ENCODE measurements at places on chromosomes 2 and 18. TPM values are rescaled to one million over a fixed set of nuclear protein-coding genes. Genes with fewer than 3 reads are reported as not detected.

DUSP19 gene
- 5.8 TPM for total RNA-seq

- no peak for DNase-seq
Observed at GRCh38 chr2:160434254-160434948, 59.2 kb downstream of the RBMS1 start.

QPCT gene
- 5.6 TPM for total RNA-seq

DNA sequence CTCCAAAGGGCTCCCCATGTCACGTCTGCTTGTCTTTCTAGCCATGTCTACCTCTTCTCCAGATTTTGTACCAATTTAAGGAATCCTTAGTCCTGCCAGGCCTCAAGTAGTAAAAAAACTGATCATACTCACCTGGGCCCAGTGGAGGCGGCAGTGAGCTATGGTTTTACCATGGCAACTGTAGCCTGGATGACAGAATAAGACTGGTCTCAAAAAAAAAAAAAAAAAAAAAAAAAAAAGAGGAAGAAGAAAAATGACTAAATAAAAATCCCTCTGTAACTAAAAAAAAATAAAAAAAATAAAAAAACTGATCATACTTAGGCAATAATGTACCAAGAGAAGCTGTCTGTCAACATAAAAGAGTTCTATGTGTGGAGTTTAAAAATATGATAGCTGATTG, 221.6 kb downstream of the NR4A2 start:
- no peak for DNase-seq

DNA sequence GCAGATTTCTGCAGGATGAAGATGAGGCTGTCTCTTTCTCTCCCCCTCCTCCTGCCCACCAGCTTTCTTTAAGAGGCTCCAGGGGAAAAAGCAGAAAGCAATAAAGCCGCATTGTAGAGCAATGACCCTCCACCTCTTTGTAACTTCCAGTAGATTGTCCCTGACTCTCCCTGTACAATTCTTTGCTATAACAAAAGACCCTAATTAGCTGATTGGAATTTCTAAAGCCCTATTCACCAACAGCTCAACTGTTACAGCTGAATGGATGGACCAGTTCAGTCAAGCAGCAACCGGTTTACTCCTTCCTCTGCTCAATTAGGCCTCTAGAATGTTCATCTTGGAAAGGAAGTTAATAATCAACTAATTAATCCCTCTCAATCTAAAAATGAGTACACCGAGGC, 301.0 kb downstream of the STK39 start:
- DNase-seq = no peak

DNA sequence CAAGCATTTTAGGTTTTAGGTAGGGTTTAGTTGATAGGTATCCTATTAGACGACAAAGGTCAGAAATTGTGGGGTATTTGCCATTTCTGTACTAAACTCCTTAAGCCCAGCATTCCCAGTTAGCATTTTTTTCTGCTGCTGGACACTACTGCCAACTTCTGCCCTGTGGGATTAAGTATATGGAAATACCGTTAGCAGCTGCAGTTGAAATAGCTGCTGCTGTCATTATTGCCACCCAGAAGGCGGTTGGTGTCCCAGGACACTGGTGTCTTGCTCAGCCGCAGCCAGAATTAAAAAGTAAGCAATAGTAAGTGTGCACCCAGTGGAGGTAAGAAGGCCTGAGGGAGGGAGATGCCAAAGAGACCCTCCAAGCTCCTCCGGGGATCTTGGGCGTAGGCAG, 1.9 kb upstream of the UXS1 start:
- DNase-seq = peak; percentile 45

REG1B gene
- total RNA-seq = not detected

- peak; percentile 18 for DNase-seq
Observed at GRCh38 chr2:98088261-98088660, 1.3 kb downstream of the VWA3B start.

- DNase-seq = no peak
Observed at GRCh38 chr18:76764291-76764901, 58.0 kb upstream of the ZNF236 start.

DNA sequence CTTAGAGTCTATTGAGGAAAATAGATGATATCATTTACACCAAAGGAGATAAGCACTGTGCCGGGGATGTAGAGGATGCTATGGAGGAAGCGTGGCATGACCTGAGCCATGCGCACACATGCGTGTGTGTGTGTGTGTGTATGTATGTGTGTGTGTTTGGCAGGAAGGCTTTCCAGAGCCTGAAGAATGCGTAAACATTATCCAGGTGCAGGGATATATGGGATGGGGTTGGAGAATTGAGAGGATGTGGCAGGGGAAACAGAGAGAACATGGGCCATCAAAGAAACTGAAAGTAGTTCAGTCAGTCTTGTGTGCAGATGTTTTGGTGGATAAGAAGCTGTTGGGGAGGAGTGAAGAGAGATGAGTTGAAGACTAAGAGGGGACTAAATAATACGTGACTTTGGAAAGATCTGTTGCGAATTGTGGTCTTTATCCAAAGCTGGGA, 9.3 kb upstream of the STAT1 start:
- no peak for DNase-seq

GRCh38 chr2:169980001-169980400, 152.7 kb downstream of the UBR3 start:
- no peak for DNase-seq

- DNase-seq = no peak
Observed at GRCh38 chr2:230410861-230411569, 5.0 kb upstream of the SP100 start.

DNA sequence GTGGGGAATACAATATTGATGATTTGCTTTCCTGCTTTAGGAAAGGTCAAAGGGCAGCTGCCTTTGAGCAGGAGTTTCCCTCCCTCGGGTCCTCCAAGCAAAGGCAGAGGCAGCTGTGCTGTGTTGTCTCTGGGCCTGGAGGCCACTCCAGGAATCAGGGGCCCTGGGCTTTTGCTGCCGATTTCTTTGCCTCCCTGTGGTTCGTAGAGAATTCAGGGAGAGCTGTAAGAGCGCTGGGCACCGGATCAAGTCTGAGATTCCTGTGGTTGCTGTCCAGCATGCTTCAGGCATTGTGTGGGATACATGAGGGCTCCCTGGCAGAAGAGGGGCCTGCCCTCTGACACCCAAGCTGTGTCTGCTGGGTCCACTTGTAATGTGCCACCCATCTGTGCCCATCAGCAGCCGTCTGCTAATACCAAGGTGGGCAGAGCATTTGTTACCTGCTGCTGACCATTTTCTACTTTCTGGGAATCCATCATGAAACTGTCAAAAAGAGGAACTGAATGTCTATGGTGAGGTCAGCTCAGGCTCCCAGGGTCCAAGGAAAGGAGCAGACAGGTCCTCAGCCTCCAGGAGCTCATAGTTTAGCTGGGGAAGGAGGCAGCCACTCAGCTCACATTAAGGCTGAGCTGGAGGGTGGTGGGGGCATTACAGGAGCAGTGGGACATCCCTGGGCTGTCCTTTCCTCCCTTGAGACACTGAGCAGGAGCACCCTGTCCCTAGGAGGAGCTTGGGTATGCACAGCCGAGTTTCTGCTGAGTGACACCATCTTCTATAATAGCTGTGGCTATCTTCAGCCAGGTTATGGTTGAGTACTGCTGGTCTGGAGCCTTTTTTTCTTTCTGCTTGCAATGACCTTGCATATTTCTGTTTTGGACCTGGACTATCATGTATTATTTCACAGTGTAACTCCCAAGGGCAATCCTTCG, 68.5 kb downstream of the CTIF start:
- peak; percentile 69 for DNase-seq

LYG1 gene
- total RNA-seq = 0.41 TPM

- no peak for DNase-seq
Observed at GRCh38 chr2:238915196-238915595, 67.3 kb downstream of the TWIST2 start.

- no peak for DNase-seq
Observed at GRCh38 chr2:27857417-27858172, 32.6 kb downstream of the RBKS start.

GRCh38 chr2:217978536-217979150, 24.2 kb downstream of the TNS1 start:
- peak; percentile 81 for DNase-seq

CPLX4 gene
- not detected for total RNA-seq

- DNase-seq = no peak
Observed at GRCh38 chr2:190948671-190949070, 65.3 kb downstream of the STAT1 start.

- peak; percentile 62 for DNase-seq
Observed at GRCh38 chr2:200033929-200034328, 78.5 kb downstream of the MAIP1 start.

GRCh38 chr2:36535099-36535498, 62.9 kb downstream of the FEZ2 start:
- no peak for DNase-seq

GRCh38 chr18:37306432-37306831, 259.2 kb downstream of the CELF4 start:
- no peak for DNase-seq

- DNase-seq = no peak
Observed at GRCh38 chr18:75112186-75113096, 96.5 kb downstream of the PTGR3 start.

DNA sequence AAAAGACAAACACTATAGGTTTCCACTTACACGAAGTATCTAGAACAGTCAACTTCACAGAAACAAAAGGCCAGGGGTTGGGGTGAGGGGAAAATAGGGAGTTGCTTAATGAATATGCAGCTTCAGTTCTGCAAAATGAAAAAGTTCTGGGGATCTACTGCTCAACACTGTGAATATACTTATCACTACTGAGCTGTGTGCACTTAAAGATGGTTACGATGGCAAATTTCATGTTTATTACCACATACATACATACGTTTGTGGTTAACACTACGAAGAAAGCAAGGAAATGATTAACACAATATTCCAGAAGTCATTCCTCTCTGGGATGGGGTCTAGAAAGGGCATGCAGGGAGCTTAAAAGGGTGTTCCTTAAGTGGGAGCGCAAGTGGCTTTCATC, 19.3 kb downstream of the MBOAT2 start:
- no peak for DNase-seq

DNA sequence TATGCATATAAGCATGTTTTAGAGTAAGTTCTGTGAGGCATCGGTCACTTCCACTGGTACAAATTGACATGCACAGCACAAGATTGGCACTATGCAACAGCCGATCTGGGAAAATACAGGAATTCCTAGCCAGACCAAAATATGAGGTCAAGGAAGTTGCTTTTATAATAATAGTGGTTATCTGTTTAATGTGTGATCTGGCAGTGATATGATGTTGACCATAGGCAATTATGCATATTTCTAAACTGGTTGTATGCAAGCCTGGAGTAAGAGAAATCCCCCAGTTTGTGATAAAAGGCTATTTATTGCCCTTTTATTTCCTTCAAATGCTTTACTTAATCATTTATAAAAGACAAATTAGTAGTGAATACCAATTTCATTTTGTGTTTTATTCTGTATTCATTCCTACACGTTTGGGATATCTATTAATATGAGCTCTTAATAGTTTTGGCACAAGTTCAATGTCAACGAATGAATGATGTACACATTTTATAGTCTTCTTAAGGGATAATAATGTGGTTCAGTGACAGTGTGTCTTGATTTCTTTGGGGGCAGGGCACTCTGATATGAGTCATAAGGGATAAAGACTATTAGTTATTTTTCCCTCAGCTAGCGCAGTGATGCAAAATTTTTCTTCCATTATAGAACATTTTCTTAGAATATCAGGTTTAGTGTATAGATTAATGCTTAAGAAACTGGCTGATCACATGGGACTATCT, 34.7 kb upstream of the ZEB2 start:
- DNase-seq = no peak

RFTN2 gene
- 20.4 TPM for total RNA-seq

DNA sequence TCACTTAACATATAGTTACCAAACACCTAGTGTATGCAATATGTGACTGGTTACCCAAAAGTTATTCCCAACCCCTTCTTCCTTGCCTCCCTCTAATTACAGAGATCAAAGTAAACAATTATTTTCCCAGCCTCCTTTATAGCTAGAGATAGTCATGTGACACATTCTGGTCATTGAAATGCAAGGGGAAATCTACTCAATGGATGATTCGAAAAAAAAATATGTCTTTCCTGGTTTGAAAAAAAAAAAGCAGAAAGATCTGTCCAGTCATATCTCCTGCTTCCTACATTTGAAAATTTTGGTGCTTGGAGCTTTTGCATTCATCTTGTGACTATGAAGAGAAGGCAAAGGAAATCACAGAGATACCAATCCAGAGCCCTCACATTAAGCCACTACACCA, 27.6 kb upstream of the UGP2 start:
- DNase-seq = no peak

GRCh38 chr2:171086352-171087290, 74.1 kb downstream of the TLK1 start:
- peak; percentile 42 for DNase-seq

GRCh38 chr2:24473626-24474025, 17.4 kb upstream of the NCOA1 start:
- DNase-seq = no peak

DNA sequence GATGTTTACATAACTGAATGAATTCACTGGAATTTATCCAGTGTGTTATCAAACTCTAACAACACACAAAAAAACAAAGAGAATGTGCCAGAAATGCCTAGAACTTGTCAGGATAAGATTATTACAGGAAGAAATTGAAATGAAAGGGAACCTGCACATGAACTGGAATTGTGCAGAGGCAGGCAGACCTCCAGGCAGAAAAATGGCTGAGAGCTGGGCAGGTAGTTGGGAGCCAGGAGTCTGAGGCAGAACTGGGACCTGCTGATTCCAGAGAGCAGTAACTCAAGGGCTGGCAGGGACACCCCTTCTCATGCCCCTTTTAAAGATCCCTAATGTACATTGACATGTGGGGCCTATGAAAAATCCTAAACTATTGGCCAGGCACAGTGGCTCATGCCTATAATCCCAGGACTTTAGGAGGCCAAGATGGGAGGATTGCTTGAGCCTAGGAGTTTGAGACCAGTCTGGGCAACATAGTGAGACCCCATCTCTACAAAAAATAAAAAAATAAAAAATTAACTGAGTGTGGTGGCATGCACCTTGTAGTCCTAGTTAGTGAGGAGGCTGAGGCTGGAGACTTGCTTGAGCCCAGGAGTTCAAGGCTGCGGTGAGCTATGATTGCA, 674 bp upstream of the SP110 start:
- no peak for DNase-seq

DNA sequence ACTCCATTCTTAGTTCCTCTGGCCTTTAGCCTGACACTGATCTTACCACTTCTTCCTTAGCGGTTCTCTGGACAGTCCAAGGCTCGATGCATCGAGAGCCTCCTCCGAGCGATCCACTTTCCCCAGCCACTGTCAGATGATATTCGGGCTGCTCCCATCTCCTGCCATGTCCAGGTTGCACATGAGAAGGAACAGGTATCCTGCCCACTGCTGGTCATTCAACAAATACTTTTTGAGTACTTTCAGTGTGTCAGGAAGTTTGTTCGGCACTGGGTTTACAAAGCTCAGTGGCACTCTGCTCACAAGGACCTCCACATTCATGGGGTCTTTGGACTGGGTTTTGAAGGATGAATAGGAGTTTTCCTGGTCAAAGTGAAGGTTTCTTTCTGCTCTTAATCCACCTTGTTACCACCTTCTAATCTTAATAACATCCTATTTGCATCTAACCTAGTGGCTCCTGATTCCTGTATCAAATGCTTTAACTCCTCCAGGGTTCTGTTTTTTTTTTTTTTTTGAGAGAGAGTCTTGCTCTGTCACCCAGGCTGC, 25.8 kb downstream of the GCKR start:
- DNase-seq = no peak

Data from tongue (tissue), 3 donors.